Left ventricle myocardium superior (tissue), 1 donor: ENCODE measurements at places on chromosomes 12 and 14. TPM values are rescaled to one million over a fixed set of nuclear protein-coding genes. Genes with fewer than 3 reads are reported as not detected.

GRCh38 chr12:89454080-89454848, 70.3 kb downstream of the GALNT4 start:
- no peak for DNase-seq

Gene PROX2
- not detected for total RNA-seq

Gene INHBE
- total RNA-seq: not detected

GRCh38 chr12:132736913-132737312, 24.7 kb downstream of the ANKLE2 start:
- peak; percentile 13 for DNase-seq

Gene KCNJ8
- total RNA-seq: 55.5 TPM

DNA sequence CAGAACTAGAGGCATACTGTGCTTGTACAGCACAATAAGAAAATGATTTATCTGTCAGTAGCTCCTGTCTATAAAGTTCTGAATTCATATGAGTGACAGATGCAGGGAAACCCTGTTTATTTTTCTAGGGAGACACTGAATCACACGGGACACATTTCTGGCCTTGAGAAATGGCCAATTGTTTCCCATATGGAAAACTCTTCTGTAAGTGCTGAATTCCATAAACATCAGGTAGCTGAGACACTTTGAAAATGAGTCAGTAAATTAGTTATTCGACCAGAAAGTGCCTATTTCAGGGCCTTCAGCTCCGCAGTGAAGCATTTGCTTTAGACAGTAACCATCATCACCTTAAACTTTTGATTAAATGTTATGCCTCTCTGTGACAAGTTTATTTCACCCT, 184.4 kb downstream of the TMEM132D start:
- DNase-seq: no peak

GRCh38 chr12:111361717-111362576, 6.9 kb downstream of the PHETA1 start:
- peak; percentile 64 for DNase-seq

- no peak for DNase-seq
Measured at GRCh38 chr12:25942709-25943108, 15.8 kb upstream of the RASSF8 start.

GRCh38 chr14:65496178-65496993, 83.9 kb downstream of the FUT8 start:
- no peak for DNase-seq
